ENCODE measurements at places on chromosomes 3 and 15.
A peak's percentile ranks its signal among the peaks of the same experiment; 100 is the strongest.

GRCh38 chr3:13213911-13214846, 140.9 kb upstream of the IQSEC1 start:
- DNase-seq, result no peak

- no peak for DNase-seq
Measured at GRCh38 chr15:89367485-89368451, 33.1 kb upstream of the POLG start.

- no peak for DNase-seq
Measured at GRCh38 chr3:73144276-73144675, 82.8 kb downstream of the EBLN2 start.

DNA sequence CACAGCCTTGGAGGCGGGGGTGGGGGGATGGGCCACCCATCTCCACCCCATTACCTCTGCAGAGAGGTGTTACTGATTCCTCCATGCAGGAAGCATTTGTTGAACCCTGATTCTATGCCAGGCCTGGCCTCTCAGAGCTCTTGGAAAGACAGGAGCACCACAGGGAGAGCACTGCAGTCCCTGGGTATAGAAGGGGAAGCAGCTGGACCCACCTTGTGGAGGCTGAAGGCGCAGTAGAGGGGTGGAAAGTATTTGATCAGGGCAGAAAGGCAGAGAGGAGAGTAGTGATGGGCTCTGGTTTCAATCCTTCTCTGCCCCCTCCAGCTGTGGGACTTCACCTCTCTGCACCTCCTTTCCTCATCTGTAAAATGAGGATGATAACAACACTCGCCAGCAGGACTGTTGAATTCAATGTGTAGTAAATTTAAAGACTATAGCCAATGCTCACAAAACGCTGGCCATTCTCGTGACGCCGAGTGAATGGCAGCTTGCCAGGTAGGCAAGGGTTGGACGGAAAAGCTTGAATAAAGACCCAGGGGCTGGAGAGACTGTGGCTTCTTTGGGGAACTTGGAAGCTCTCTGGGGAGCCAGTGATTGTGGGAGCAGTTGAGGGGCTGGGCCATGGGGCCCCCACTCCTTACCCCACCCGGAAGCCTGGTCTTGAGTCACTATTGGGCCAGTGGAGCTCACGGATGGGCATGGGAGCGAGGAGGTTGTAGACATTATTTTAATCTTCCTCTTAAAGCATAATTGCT, 8.0 kb upstream of the CCDC33 start:
- no peak for DNase-seq

DNA sequence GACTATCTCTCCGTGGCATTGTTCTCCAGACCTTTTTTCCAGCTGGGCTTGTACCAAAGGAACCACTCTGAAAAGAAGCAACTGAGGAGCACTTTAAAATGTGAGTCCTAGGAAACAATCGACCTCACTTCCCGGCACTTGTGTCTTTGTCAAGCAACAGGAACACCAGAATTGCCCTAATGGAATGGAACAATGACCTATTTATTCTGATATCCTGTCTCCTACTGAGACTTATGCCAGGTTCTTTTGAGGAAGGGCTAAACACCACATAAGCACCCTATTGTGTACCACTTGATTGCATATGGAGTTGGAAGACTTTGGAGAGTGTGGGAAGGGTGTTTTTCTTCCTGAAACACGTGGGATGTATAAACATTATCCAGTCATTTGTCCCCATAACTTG, 56.8 kb upstream of the TGFBR2 start:
- DNase-seq, result no peak

DNA sequence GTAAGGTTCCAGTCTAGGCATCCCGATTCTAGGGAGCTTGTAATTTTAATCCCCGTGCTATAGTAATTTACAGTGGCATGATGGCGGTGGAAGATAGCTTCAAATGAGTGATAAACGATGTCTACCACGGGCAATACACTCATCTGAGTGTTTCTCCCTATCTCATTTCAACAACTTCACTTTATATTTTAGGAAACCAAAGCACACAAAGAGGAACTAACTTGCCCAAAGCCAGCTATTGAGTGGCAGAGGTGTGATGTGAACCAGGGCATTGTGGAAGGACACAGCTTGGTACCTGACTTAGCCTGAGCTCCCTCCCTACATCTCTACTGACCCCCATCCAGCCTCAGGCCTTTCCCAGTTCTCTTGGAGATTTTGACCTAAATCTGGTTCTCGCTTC, 16.9 kb upstream of the FILIP1L start:
- DNase-seq, result no peak

GRCh38 chr15:40217166-40217824, 21.6 kb upstream of the PAK6 start:
- no peak for DNase-seq

DNA sequence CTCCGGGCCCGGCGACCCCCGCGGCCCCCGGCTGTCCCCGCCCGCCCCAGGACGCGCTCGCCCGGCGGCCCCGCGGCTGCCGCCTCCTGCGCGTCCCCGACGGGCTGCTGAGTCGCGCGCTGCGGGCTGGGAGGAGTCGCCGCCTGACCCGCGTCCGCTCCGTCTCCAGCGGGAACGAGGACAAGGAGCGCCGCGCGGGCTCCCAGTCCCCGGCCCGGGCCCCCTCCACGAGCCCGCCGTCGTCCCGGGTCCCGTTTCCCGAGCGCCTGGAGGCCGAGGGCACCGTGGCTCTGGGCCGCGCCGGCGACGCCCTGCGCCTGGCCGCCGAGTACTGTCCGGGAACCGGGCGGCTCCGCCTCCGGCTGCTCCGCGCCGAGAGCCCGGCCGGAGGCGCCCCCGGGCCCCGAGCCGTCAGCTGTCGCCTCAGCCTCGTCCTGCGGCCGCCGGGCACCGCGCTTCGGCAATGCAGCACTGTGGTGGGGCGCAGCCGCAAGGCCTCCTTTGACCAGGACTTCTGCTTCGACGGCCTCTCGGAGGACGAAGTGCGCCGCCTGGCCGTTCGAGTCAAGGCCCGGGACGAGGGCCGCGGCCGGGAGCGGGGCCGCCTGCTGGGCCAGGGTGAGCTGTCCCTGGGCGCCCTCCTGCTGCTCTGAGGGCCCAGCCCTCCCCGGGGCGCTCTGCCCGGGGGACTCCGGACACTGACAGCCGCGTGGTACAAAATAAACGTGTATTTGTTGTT, 1.5 kb downstream of the C2CD4A start:
- no peak for DNase-seq

DNA sequence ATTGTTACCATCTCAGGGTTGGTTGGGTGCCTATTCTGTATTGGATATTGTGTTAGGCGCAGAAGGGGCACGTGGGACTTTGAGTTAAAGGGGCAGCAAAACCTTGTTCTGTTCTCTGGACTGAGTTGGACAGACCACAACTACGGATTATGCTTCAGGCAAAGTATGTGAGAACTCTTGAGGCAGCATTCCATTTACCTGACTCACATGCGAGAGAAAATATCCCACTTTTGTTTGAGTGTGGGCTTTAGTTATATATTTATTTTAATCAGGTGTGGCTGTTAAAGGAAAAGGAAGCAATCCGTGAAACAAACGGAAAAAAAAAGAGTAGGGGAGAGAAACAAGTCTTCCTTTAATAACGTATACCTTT, 627 bp upstream of the PLS1 start:
- no peak for DNase-seq

DNA sequence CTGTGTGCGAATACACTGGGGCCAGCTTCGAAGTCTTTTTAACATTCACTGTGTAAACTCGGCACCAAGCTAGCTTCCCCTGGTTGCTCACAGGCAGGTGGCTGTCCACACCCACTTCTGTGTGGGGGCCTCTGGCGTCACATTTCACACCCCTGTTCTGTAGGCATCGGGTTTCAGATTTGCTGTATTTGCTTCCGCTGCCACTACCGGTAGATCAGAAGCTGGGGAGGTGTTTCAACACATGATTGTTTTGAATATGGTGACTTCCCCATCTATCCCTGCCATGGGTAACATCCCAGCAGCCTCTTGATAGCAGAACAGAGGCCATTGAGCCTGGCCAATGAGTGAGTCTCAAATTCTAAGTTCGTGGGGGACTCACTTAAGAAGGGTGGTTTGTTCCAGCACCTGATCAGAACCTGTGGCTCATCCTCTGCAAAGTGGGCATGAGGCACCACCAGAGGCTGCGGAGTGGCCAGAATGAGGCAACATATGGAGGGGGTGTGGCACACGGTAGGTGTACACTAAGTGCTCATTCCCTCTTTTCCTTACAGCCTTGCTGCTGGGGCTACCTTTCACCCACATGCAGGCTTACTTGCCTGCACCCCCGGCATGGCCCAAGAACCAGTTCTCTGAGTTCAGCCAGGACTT, 61.5 kb downstream of the IQSEC1 start:
- peak; percentile 62 for DNase-seq

DNA sequence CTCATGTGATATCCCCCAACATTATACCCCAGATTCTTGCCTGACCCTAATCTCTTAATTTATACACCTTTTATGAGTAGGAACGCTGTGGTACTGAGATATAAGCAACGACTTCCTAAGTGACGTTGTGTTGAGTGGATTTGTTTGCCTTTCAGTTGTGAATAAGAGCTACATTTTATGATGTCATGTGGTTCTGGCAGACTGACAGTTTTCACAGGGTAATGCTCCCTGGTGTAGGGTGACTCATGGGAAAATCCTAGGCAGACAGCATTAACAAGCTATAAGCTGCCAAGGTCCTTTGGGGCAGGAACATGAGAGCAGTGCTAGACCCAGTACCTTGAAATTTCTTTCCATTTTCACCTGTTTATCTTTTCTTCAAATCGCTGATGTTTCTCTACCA, 11.2 kb downstream of the C3orf52 start:
- DNase-seq, result no peak

- no peak for DNase-seq
Measured at GRCh38 chr3:187293516-187294430, 2.2 kb upstream of the MASP1 start.

- DNase-seq, result no peak
Measured at GRCh38 chr3:14767245-14768051, 51.3 kb upstream of the FGD5 start.

GRCh38 chr15:42974202-42974862, 53.8 kb upstream of the TTBK2 start:
- no peak for DNase-seq

DNA sequence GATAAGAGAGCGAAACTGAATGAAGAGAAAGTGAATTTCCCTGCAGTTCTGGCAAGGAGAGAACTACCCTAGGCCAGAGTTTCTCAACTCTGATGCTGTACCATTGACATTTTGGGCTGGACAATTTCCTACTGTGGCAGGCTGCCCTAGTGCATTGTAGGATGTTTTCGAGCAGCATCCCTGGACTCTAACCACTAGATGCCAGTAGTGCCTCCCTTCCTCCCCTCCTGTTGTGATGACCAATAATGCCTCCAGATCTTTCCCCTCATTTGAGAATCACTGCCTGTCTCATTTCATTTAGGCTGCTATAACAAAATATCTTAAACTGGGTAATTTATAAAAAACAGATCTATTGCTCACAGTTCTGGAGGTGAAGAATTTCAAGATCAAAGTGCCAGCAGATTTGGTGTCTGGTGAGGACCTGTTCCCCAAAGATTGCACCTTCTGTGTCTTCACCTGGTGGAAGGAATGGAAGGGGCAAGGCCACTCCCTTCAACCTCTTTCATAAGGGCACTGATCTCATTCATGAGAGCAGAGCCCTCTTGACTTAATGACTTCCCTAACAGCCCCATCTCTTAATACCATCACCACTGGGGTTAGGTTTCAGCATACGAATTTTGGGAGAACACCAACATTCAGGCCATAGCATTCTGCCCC, 188.9 kb upstream of the MEIS2 start:
- no peak for DNase-seq

GRCh38 chr3:17136136-17136721, 251.5 kb downstream of the PLCL2 start:
- DNase-seq, result no peak

- DNase-seq, result no peak
Measured at GRCh38 chr3:162041622-162042021, 545.0 kb downstream of the OTOL1 start.

GRCh38 chr3:10353160-10353559, 32.2 kb upstream of the SEC13 start:
- DNase-seq, result no peak

- peak; percentile 92 for DNase-seq
Measured at GRCh38 chr3:88058581-88059379, at the start of the genes CGGBP1 and ZNF654. CGGBP1 (minus strand) TSS chr3:88059005; CDS start chr3:88055976, 3,029 bp downstream. ZNF654 (plus strand) TSS chr3:88059255; CDS start chr3:88059320, 65 bp downstream.

DNA sequence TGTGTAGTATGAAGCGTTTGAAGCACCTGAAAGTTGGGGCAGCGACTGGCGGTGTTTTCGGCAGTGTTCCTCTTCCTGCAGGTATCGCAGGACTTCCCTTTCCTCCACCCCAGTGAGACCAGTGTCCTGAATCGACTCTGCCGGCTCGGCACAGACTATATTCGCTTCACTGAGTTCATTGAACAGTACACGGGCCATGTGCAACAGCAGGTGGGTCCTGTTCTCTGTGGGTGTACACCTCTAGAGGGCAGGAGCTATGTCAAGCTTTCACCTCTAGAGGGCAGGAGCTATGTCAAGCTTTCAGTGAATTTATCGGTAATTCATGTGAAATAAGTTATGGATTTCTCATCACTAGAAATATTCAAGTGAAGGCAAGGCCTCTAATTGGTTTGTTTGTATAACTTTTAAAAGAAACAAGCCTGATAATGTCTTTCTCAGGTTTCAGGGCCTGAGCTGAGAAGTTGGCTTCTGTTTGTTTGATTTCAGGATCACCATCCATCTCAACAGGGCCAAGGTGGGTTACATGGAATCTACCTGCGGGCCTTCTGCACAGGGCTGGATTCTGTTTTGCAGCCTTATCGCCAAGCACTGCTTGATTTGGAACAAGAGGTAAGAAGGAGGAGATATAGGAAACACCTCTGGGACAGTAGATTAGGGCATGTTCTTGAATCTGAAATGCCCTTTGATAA, 5.3 kb downstream of the TUBGCP4 start:
- DNase-seq, result no peak

DNA sequence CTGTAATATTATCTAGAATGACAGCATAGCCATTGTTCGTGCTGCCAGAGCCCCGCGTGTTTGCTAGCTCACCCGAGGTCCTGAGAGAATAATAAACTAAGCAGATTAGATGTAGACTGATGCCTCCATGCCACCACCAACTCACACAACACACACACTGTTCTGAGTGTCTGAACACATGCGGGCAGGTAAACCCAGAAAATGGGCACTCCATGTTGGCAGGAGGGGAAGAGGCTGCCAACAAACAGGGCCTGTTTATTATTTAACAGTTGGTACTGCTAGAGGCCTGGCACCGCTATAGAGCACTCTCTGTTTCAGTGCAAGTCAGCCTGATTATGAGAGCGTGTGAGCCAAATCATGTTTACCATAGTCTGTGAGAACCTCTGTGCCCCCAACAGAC, 299.0 kb downstream of the ZBTB20 start:
- DNase-seq, result no peak

Data from esophagus squamous epithelium (tissue), 5 donors.